ENCODE measurements at places on chromosomes 5 and 9.

- DNase-seq: no peak
These were observed 68.1 kb downstream of the ACTL7B start for GRCh38 chr9:108787690-108788048.

DNA sequence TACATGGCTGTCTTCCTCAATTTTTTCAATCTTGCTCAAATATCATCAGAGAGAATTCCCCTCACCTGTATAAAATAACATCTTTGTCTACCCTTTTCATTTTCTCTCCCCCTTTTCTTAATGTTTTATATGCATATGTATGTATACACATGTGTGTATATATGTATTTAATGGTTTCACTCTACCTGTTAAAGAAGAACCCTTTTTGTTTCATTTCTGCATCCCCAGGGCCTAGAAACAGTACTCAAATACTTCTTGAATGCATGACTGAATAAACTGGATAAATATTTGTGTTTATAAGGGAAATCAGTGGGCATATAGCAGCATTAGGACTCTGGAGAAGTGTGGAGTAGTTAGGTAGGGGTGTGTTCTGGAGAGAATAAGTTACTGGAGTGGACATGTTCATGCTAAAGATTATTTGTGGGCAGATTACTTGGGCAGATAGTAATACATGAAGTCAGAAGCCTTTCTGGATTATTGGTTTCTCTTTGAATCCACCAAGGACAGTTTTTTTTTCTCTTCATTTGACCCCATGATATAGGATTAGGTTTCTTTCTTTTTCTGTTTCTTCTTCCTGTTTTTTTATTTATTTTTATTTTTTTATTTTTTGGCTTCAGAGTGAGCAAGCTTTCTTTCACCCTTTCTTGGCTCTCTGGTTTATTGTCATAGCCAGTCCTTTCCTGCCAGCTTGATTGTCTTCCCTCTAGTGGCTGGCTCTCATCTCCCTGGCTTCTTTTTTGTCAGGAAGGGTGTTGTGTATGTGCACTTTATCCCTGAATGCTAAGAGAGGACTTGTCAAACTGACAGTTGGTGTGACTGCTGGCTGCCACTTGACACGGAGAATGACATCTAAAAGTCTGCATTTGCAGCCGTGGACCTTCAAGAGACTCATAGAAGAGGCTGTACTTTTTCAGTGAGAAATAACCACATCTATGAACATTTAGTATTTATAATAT lies 89.3 kb downstream of the ZCCHC7 start:
- DNase-seq: no peak

- DNase-seq: no peak
These were observed 12.8 kb downstream of the OSTF1 start for GRCh38 chr9:75101004-75101588.

DNA sequence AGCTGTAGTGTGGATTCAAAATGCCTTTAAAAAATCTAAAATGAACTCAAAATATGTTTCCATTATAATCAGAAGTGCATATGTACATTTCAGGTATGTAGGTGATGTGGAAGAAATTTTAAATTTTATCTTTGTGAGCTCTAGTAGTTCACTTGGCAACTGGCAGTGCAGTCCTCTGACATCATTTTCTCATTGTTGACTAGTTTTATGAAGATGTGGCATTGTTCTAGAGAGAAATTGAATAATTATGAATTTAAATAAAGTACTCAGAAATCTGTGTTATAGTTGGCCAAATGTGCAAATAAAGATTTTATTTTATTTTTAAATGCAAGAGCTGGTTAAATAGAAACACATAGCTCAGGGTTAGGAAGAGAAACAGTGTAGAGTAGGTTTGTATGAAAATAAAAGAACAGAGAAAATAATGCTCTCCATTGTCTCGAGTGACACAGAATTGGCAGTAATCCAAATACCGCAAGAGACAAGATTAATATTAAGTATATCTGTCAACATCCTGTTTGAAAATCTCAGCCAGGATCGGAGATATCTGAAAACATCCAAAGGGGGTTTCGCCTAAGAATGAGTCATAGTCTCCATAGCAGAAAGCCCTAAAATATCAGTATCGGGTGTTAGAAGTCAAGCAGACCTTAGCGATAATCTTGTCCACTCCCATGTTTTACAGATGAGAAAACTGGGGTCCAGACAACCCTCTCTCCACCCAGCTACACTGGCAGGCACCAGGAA lies 189.4 kb downstream of the CCDC192 start:
- DNase-seq: no peak

DNA sequence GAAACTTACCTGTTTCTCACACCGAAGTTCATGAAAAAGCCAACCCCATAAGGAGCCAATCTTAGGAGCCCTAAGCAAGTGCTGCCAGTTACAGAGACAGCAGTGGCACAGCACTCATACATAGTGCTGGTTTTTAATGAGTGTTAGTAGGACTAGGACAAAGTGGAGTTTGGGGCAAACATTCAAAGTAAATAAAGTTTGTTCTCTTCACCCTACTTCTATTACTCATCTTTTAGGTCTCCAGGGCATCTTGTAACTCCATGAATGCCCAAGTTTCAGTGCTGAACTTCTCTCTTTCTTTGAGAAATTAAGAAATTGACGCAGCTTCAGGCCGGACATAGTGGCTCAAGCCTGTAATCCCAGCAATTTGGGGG lies 584.7 kb downstream of the EBF1 start:
- no peak for DNase-seq

DNA sequence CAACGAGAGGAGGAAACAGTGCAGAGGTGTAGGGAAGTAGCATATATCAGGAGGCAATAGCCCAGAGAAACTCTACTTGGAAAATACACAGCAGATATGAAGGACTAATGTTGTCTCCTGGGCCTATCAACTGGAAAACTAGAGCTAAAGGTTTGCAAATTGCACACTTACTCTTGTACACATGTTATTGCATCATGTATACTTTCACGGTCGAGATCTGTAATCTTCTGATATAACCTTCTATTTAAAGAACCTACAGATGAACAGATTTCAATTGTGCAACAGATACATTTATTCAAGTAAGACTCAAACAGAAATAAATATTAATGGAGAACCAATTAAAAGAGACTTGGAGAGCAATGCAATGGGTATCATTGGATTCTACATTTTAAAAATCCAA lies 256.3 kb upstream of the TMEM161B start:
- no peak for DNase-seq

DNA sequence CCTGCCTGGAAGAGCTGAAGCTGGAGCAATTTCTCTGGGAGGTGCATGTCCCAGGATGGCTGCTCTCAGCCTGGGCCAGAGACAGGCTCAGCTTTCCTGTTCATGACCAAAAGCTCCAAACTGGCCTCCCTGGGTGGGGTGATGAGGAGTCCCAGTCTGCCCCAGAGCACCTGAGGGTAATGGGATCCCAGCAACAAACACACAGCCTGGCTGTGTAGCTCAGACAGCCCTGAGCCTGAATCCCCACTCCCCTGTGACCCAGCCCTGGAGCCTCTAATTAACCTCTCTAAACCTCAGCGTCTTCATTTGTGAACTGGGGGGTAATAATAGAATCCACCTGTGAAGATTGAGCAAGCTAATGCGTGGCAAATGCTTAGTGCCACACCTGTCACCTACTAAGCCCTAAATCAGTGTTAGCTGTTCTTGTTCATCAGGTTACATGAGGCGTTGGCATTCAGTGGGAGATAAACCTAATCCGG lies 67.5 kb downstream of the HSPA4 start:
- no peak for DNase-seq

GRCh38 chr9:15103290-15103689 lies 193.1 kb upstream of the FREM1 start:
- no peak for DNase-seq

DNA sequence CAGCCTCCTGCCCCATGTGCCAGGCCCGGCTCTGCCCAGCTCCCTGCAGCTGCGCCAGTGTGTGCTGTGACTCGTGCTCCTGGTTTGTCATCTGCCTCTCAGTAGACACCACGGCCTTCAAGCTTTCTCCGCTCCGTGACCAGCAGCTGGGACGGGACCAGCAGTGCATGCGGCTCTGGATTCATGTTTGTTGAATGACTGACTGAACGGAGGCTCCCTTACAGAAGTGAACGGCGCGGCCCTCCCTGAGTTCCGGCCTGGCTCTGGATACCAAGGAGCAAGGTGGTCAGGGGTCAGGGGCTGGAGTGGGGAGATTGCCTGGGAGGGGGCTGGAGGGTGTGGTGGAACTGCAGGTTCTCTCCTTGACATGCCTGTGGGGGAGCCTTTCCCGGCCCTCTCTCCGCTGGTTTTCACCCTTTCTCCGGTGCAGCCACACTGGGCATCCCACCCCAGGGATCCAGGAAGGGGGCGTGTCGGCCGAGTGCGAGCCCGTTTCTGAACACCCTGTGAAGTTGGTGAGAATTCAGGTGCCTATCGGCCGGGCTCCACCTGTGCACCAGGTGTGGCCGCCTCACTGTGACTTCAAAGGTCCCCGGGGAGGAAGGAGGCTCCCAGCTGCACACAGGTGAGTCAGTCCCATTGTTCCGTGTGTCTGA lies 11.1 kb upstream of the CEP72 start:
- no peak for DNase-seq

- DNase-seq: no peak
These were observed 109.1 kb upstream of the PCA3 start for GRCh38 chr9:76655121-76655541.

GRCh38 chr9:96270236-96270744 lies 31.7 kb downstream of the HSD17B3 start:
- DNase-seq: no peak

GRCh38 chr9:100240512-100240911 lies 112.2 kb downstream of the TEX10 start:
- DNase-seq: no peak

DNA sequence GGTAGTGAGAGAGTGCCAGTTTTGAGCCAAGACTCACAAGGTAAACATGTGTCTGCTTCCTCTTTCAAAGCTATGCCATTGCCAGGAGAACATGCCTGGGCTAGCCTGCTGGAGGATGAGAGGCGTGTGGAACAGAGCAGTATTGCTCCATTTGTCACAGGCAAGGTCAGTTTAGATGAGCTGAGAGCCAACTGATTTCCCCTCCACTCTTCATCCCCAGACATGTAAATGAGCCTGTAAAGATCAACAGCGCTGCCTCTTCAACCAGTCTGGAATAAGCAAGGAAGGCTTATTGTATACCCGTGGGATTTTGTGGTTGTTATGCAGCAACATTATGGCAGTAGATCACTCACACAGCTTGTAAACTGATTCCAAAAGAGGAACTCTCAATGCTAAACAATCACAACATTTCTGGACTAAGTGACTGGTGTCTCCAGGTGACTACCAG lies 8.2 kb upstream of the GDNF start:
- DNase-seq: no peak

DNA sequence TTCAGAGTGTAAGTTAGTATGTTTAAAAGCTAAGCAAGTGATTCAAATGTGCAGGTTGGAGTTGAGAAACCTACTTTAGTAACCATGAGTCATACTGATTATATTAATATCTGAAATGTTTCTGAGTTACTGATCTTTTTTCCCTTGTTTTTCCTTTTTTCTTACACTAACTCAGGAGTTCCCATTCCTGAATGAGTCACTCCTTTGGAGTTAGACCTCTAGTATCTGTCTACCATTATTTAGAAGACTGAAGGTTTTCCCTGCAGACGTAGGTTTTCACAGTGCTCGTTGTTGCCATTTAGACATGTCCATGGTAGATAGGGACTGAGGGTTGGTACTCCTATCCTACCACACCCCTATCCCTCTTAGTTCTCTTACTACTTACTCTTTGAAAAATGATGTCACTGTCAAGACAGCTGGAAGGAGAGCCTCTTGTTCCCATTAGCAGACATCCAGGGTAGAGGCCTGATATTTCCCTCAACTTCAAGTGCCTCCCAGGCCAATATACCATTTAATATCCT lies 20.2 kb downstream of the OCLN start:
- DNase-seq: no peak

- DNase-seq: no peak
These were observed 9.4 kb upstream of the ANGPTL2 start for GRCh38 chr9:127131871-127132270.

GRCh38 chr5:58503390-58504046 lies 12.3 kb downstream of the GAPT start:
- no peak for DNase-seq

DNA sequence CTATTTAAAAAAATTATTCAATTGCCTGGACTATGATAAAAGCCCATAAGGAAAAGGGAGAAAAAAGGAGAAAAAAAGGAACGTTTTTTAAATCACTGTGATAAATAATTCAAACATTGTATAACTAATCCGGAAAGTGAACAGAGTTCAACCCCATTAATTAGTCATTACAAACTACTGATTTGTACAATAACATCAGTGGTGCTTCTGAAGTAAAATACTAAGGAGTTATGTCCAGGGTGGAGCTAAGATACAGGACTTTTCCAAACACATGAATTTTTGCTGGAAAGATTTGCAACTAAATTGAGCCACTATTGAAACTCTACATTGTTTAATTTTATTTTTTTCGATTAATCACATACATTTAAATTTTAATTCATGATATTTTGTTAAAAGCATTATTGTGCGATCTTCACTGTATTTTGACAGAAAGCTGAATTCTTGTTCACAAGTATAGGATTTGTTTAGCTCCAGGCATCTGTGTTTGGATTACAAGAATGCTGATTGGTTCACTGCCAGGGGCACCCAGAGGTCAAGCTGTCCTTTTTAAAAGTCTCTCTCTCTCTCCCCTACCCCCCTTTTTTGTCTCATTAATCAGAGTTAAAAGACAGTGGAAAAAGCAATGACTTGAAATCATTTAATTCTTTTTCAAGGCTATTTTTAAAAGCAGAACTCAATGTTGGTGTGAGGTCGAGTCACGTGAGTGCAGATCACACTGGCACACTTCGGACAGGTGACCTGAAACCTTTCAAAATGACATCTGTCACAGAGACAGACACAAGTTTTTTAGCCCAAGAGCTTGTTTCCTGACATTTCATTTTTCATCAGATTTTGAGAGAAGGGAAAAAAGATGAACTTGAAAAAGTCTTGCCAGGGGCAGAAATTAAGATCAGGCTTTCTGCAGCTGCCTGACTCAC lies 387.3 kb downstream of the NR2F1-AS1 start:
- no peak for DNase-seq

GRCh38 chr9:15423231-15423985 lies 732 bp downstream of the SNAPC3 start:
- DNase-seq: no peak

All from activated gamma-delta T cell treated with Interleukin-2 at 50 U/mL for 16 hours (primary cell).